ENCODE measurements at places on chromosomes 2 and 18.

DNA sequence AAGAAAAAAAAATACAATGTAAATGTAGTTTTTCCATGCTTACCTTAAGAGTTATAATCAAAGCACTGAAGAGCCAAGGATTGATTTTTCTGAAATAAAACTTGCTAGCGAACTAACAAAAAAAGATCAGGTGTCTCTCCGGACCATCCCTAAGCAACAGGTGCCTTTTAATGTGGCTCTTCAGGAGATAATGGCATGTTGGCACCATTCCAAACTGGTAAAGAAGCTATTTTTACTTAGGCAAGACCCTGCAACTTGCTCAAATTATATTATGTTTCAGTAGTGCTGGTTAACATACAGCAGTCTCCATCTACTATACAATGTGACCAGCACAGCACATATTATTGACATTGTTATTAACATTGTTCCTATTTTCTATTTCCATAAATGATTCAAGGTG is 2.3 kb upstream of the GCC2 start:
- DNase-seq: no peak

DNA sequence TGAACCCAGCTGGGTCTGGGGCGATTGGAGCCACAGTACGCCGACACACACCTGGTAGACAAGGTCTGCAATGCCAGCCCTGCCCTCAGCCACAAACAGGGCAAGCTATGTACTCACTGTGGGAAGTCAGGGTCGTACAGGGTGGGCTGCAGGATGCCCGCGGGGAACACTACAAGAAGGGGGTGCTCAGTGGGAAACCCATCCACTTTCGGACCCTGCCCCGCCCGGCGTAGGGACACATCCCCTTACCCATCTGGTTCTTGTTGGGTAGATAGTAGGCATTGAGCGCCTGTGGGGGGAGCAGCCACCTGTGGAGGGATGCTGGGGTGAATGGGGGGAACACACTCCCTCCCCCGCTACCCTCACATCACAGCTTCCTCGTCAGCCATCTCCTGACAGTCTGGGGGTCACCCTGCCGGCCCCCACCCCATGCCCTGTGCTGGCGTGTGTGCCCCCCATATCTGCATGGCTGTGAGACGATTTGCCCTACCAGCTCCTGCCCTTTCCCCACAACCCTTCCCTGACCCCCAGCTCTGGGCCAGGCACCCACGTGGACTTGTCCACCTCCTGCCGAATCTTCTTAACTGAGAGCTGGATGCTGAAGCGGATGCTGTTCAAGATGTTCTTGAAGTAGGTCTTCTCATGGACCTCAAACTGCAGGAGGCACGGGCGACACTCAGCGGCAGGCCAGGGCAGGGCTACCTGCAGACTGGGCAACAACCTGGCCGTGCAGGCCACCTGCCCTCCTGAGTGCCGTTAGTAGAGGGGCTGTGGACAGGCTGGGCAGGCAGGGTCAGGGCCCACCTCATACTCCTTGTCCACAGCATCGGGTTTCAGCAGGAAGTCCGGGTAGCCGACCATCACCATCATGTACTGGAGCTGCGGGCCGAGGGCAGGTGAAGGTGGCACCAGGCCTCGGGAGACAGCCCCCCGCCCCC is 5.1 kb downstream of the ECEL1 start:
- no peak for DNase-seq

DNA sequence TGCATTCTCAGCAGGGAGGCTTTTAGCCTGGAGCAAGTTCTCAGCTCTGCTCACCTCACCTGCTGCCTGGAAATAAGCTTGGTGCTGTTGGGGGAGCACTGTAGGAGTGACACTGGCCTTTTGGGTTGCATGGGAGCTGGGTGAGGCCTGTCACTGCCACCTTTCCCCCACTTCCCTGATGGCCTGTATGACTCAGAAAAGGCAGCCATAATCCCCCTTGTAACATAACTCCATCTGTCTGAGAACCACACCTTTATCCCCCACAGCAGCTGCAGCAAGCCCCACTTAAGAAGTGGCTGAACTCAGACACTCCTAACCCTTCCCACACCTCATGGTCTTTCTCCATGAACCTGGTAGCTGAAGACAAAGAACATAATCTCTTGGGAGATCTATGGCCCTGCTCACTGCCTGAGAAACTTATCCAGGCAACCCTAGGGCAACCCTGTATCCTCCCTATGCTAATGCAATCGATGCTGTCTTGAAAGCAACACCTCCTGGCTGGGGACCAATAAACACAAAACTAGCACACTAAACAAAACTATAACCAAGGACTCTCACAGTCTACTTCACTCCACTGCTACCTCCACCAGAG is 258.9 kb upstream of the OSR1 start:
- no peak for DNase-seq

GRCh38 chr2:23636426-23636825 is 251.4 kb downstream of the KLHL29 start:
- no peak for DNase-seq

DNA sequence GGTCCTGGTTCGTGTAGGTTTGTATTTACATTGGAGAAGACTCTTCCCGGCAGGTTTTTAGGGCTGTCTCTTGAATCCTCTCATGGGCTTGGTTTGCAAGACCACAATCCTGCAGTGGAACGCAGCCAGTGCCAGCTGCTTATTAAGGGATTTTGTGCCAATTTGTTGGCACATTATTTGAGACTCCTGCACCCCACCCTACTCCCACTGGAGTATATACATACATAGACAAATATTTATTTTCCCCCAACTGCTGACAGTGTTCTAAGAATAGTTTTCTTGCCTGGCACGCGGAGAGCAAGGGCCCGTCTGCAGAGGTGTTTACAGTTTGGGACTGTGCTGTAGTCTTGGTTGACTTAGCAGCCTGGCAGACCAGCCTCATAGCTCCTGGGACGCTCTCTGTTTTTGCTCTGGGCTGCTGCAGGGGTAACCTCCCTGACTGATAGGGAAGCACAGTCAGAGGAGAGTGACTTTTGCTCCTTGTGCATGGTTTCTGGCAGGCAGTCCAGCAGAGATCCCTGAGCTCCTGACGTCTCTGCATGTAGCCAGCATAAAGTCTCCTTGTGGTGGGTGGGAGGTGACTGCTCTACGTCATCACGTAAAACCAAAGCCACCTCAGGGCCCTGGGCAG is 1.9 kb downstream of the LDLRAD4 start:
- DNase-seq: no peak

- DNase-seq: no peak
These were observed 1.2 kb downstream of the SATB2 start for GRCh38 chr2:199456383-199457146.

- no peak for DNase-seq
These were observed 447 bp upstream of the MRPL19 start for GRCh38 chr2:75646090-75646582.

GRCh38 chr2:161836664-161837063 is 212.4 kb downstream of the SLC4A10 start:
- DNase-seq: no peak

DNA sequence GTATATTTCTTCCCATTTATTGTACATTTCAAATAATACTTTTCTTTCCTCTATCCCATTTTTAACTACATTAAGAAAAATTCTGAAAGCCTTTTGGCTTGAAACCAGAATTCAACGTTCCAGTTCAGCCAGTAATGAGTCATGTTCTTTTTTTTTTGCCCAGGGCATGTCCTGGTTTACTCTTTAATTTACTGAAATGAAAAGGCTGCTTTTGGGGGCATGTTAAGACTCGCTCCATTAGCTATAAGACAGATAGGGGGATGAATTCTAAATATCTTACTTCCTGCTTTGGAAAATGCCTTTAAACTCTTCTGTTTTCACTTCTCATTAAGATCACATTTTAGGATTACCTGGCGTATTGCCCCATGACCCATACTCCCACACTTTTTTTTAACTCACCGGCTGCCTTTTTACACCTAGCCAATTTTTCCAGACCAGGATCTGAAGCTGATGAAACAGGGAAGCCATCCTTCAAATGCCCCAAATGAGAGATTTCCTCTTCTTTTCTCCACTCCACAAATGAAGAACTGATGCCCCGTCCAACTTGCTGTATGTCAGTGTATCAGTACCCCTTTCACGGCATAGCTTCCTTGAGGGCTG is 585 bp downstream of the ABCA12 start:
- DNase-seq: peak; percentile 26

DNA sequence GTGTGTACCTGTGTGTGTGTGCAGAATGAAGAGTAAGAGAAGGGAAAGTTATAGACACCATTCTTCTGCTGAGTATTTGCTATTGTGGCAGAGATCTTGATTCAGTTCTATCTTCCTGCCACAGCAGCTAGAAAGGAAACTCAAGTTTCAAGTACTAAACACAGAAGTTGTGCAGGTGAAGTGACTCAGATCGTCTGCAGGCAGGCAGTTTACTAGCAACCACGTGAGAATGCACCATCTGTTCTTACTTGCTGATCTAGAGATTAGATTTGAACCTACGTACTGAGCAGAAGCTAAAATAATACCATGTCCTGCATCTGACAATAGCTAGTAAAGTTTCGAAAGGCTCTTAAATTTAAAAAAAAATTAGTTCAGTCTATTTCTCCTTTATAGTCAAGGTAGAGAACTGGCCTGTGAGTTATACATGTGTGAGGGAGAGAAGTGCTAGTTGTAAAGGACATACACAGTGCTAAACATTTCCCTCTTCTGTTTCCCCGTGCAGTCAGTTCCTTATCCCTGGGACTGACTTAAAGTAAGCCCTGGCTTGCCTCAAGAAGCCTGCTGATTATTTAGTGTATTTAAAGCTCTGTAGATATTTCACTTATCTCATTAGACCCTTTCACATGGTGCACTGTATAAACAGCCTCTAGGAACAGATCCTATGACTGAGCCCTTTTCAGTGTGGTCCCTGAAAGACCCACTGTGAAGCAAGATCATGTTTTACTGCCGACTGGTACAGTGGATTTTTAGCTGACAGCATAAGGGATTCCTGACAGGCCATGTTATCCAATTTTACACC is 45.0 kb downstream of the SLC38A11 start:
- no peak for DNase-seq

DNA sequence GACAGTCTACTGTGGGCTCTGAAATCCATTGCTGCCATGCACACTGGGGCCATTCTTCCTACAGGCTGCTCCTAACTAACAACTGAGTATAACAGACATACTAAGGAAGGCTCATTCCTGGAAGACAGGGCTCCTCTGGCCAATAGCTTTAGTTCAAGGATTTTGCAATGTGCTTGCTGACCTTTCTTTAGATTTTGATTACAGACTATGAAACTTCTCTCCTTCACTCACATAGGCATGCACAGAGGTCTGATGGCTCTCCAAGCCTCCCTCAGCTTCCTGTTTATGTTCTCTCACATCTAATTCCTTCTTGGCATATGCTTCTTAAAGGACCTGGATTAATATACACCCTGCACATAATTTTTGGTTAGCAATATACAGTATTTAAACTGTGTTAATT is 34.4 kb upstream of the ROCK1 start:
- no peak for DNase-seq

- no peak for DNase-seq
These were observed 558.7 kb upstream of the TNP1 start for GRCh38 chr2:217418544-217418943.

DNA sequence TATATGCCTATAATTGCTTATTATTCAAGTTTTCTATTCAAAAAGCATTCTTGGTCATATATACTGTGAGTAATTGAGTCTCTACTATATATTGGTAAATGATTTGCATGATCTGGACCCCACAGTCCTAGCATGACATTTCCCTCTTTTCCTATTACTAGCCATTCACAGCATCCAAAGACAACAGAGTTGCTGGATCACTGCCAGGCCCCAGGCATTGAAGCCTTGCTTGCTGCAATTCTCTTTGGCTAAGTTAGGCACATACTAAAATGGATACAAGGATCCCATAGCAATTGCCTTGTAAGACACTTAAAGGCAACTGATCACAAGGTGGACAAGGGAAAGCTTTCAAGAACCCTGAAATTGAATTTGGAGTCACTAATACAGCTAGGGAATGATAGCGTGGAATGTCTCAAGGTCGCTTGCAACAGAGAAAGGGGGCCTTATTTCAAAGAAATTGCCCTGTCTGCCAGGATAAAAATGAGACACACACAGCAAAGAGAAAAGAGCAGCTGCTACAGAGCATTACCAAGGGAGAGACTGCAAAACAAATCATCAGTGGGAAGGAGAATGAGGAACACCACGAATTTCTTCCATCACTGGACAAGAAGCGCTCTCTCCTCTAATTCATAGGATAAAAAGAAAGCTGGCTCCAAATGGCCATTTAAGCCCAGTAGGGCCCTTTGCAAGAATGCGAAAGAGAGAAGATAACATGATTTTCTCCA is 77.1 kb upstream of the EPHA4 start:
- no peak for DNase-seq

GRCh38 chr2:152815634-152816257 is 97.3 kb downstream of the ARL6IP6 start:
- DNase-seq: no peak

DNA sequence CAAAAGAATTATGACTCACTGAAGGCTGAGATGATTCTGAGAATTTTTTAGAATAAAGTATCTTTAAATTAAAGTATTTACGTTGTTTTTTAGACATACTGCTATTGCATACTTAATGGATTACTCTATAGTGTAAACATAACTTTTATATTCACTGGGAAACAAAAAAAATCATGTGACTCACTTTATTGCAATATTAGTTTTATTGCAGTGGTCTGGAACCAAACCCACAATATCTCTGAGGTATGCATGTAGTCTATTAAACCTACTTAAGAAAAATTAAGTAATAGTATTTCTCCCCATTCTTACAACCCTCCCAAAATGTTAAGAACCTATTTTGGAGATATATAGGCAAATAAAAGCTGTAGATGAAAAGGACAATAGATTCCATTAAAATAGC is 142.9 kb upstream of the ZNF521 start:
- no peak for DNase-seq

- no peak for DNase-seq
These were observed 208.4 kb upstream of the TMEM200C start for GRCh38 chr18:6103741-6104140.

DNA sequence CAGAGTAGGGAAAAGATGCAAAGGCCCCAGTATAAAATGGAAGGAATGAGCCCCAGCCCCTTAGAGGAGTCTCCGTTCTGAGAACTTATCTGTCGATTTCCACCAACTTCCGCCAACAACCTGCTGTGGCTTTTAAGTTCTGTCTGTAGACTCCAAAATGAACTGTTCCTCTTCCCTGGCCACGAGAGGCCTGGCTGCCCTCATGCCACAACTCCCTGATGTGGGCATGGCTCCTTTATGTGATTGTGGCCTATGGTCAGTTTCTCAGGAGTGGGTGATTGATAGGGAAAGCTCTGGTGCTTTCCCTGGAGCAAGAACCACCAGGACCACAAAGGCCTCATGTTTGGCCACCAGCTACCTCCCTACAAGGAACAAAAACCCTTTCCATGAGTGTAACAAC is 18.8 kb upstream of the CD207 start:
- no peak for DNase-seq

DNA sequence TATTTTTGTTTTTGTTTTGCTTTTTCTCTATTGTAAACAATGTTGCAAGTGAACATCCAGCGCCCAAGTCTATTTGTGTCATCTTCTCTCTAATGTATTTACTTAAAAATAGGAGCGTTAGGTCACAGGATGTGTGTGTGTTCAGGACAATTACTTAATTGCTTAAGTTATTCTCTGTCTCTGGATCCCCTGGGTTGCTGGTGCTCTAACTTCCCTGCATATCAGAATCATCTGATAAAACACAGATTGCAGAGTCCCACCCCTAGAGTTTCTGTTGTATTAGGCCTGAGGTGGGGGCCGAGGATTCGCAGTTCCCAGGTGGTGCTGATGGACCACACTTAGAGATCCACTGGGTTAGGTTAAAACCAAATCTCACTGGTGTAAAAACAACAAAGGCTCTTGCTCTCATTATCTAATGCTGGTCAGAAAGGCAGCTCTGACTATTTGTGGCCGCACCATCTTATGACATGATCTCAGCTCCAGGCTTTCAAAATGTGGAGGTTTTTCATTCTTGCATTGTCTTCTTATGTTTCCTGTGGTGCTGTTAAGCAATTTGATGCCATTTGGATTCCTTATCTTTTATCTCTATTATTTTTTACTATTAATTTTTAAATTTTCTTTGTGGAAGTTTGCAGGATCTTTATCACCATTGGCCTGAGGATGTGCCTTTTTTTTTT is 87.7 kb downstream of the CLIP4 start:
- no peak for DNase-seq

All from amniotic stem cell (primary cell).